Naive thymus-derived CD8-positive, alpha-beta T cell (primary cell): ENCODE measurements at places on chromosomes 11 and 22.
A peak's percentile ranks its signal among the peaks of the same experiment; 100 is the strongest.

DNA sequence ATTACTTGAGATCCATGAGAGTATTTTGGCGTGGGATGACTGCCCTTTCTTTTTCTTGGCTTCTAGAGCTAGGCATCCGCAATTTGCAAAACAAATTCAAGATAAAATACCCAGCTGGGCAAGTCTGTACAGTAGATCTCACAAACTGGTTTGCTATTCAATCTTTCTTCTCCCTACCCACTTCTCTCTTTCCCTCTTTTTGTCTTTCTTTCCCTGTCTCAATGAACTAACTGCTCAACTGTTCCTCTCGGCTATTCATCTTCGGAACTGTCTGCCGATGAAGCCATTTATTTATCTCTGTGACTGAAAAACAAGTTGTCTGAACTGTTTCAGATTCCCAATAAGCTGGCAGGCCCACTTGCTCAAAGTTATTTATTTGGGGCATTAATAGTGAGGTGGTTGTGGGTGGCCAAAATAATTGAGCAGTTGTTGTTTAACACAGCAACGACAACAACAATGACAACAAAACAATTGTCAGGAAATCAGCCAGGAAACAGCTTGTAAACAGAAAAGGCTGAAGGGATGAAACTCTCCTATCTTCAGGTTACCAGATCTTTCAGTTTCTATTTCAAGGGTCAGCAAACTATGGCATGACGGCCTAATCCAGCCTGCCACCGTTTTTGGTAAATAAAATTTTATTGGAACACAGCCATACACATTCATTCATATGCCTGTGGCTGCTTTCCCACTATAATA lies 76.0 kb upstream of the MTMR2 start:
- no peaks in the 10 kb centered on the region for H3K27me3 ChIP-seq
- DNase-seq: no peak
- H3K36me3 ChIP-seq: peaks cover 12% of the 10 kb centered on the region
- H3K4me1 ChIP-seq: peaks cover 20% of the 10 kb centered on the region

DNA sequence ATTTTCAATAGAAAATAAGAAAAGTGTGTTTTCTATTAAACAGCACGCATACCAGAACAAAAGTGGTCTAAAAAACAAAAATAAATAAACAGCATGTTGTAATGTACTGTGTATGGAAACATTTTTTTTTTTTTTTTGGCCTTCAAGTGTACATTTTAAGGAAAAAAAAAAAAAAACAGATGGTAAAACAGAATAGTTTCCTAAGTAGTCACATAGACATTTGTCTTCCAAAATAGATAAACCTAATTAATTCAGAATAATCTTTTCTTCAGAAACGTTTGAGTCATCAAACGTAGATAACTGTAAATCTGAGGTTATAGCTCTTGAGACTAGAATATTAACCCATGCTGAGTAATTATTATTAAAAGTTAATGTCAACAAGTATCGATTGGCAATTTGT lies 396 bp upstream of the CFAP300 start:
- H3K27me3 ChIP-seq: peaks cover 24% of the 10 kb centered on the region
- DNase-seq: no peak
- peak overlapping the region; percentile 51 for H3K4me3 ChIP-seq
- H3K27ac ChIP-seq: no peak overlapping the region
- peaks cover 2% of the 10 kb centered on the region for H3K36me3 ChIP-seq
- H3K4me1 ChIP-seq: peaks cover 13% of the 10 kb centered on the region

GRCh38 chr11:120510406-120511115 lies 987 bp upstream of the GRIK4 start:
- no peak overlapping the region for H3K27ac ChIP-seq
- H3K4me1 ChIP-seq: peaks cover 5% of the 10 kb centered on the region
- no peaks in the 10 kb centered on the region for H3K36me3 ChIP-seq
- H3K4me3 ChIP-seq: peak overlapping the region; percentile 29
- H3K27me3 ChIP-seq: peaks cover 82% of the 10 kb centered on the region
- DNase-seq: no peak

- peak overlapping the region; percentile 53 for H3K27ac ChIP-seq
- peaks cover 38% of the 10 kb centered on the region for H3K4me1 ChIP-seq
- no peak for DNase-seq
- H3K36me3 ChIP-seq: no peaks in the 10 kb centered on the region
- no peak overlapping the region for H3K4me3 ChIP-seq
- H3K27me3 ChIP-seq: no peaks in the 10 kb centered on the region
Observed at GRCh38 chr11:65378208-65378927, 4.1 kb downstream of the SLC25A45 start.

DNA sequence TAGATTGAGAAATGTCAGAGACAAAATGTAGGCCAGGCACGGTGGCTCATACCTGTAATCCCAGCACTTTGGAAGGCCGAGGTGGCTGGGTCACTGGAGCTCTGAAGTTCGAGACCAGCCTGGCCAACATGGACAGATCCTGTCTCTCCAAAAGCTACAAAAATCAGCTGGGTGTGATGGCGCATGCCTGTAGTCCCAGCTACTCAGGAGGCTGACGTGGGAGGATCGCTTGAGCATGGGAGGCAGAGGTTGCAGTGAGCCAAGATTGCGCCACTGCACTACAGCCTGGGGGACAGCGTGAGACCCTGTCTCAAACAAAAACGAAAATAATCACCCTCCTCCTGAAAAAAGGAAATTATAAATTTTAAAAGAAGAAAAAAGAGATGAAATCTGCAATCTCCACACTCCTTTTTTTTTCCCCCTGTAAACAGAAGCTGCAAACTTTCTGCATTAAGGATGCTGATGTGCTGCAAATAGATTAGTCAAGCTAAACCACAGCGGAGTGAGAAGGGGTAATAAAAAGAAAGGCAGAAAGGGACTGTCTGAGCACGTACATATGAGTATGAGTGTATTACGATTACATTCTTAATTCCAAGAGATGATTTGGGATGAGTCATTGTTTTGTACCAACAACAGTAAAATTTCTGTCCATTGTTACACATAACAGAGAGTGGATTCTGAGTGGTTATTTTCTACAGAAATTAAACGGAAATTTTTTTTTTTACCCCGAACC lies 87.3 kb downstream of the SIK3 start:
- no peaks in the 10 kb centered on the region for H3K27me3 ChIP-seq
- peaks cover 30% of the 10 kb centered on the region for H3K4me1 ChIP-seq
- H3K27ac ChIP-seq: no peak overlapping the region
- no peak overlapping the region for H3K4me3 ChIP-seq
- no peak for DNase-seq

- no peak overlapping the region for H3K27ac ChIP-seq
- H3K4me1 ChIP-seq: no peaks in the 10 kb centered on the region
- no peaks in the 10 kb centered on the region for H3K36me3 ChIP-seq
- DNase-seq: no peak
Observed at GRCh38 chr22:48177631-48178030, 1415.2 kb downstream of the TBC1D22A start.

GRCh38 chr11:64758330-64759079 lies 1.3 kb downstream of the PYGM start:
- H3K27me3 ChIP-seq: no peaks in the 10 kb centered on the region
- H3K36me3 ChIP-seq: no peaks in the 10 kb centered on the region
- H3K4me3 ChIP-seq: no peak overlapping the region
- H3K27ac ChIP-seq: peak overlapping the region; percentile 88
- peaks cover 88% of the 10 kb centered on the region for H3K4me1 ChIP-seq

- no peak overlapping the region for H3K27ac ChIP-seq
- no peak overlapping the region for H3K4me3 ChIP-seq
- peak; percentile 18 for DNase-seq
Observed at GRCh38 chr22:50311606-50312351, 4.3 kb upstream of the PLXNB2 start.

GRCh38 chr11:92159931-92160330 lies 64.7 kb upstream of the FAT3 start:
- no peak for DNase-seq
- no peaks in the 10 kb centered on the region for H3K36me3 ChIP-seq
- no peaks in the 10 kb centered on the region for H3K4me1 ChIP-seq
- no peak overlapping the region for H3K27ac ChIP-seq

DNA sequence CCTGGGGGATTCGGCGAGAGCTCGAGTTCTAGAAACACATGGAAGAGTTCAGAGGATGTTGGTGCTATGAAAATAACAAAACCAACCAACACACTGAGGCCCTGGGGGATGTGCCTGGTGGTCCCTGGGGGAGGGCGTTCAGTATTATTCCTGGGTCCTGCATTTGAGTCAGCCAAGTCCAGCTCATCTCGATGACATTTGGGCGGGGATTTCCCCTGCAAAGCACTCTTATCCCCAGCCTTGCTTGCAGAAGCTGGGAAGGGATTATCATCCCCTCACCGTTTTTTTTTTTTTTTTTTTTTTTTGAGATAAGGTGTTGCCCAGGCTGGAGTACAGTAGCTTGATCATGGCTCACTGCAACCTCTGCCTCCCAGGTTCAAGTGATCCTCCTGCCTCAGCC lies 2.1 kb upstream of the SMIM38 start:
- no peak overlapping the region for H3K27ac ChIP-seq
- no peak for DNase-seq
- H3K4me3 ChIP-seq: no peak overlapping the region
- H3K36me3 ChIP-seq: peaks cover 3% of the 10 kb centered on the region

- no peak for DNase-seq
- peaks cover 10% of the 10 kb centered on the region for H3K4me1 ChIP-seq
- H3K4me3 ChIP-seq: peak overlapping the region; percentile 79
- peaks cover 66% of the 10 kb centered on the region for H3K27me3 ChIP-seq
- H3K27ac ChIP-seq: no peak overlapping the region
Observed at GRCh38 chr11:88507771-88508417, 170.4 kb upstream of the CTSC start.

DNA sequence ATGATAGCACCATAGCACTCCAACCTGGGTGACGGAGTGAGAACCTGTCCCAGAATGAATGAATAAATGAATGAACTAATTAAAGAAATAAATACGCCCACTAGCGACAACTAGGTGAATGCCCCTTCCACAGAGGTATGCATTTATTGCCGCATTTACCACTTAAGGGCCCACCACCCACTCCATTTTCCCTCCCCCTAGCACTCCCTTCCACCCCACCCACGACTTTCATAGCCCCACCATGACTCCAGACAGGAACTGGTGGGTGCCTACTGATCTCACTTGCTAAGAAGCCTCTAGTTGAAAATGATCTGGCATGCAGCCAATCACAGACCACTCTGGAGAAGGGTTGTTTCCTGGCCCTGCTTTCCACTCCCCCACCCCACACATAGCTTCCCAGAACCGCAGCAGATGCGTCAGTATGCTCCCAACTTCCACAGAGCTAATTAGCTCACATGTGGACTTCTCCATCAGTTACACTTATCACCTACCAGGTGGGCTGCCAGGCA lies 167.6 kb downstream of the WT1 start:
- DNase-seq: no peak
- H3K27ac ChIP-seq: no peak overlapping the region
- no peaks in the 10 kb centered on the region for H3K4me1 ChIP-seq
- no peak overlapping the region for H3K4me3 ChIP-seq
- H3K27me3 ChIP-seq: peaks cover 23% of the 10 kb centered on the region

DNA sequence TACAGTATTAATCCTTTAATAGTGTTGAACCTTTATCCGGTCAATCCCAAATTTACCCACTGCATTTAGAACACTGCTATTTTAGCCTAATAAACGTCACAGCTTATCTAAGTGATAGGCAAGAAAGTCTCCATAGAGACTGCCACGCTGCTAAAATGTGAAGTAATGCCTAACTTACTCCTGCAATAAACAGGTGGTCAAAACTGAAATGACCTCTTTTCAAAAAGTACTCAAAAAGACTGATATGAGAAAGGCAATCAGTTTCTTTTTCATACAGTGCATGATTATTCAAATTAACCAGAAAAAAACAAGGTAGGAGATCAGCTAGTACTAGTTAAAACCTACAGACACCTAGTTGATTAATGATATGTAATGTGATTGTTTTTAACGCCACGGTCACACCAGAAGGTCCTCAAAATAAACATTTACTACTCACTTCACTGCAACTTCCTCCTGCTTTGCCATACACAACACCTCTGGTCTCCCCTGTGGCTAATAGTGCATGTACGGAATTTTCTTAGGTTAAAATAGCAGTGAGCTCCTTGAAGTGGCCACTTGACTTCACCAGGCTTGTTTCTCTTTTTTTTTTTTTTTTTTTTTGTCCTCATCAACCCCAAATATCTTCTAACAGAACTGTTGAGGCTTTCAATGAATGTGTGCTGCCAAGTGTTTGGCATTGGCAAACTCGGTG lies 8.8 kb downstream of the ATP5MG start:
- DNase-seq: no peak
- peak overlapping the region; percentile 3 for H3K27ac ChIP-seq
- H3K4me3 ChIP-seq: no peak overlapping the region
- no peaks in the 10 kb centered on the region for H3K27me3 ChIP-seq

DNA sequence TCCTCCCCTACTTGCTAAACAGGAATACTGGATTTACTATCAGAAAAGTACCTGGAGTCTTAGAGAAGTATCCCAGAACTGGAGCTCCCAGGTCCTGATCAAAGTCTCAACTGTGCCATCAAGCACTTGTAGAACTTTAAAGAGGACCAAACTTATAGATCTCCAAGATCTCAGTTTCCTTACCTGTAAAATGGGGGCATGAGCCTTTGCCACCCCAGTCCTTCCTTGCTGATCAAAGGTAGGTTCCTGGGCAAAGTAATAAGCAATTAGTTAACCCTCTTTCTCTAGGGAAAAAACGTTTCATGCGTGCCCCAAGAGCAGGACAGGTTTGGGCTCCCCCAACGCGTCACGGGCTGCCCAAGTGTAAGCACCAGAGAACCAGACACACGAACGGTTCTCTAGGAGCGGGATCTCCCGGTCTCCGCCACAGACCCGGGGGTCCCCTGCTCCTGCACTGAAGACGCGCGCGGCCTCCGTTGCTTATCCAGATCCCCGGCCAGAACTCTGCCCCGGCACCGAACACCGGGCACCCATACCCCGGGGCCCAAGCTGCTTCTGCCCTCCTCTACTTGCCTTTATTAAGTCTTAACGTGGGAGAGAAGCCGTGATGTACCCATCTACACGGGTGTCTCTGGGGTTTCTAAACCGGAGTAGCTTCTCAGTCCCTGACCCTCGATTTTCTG lies 505 bp downstream of the ZNF214 start:
- peaks cover 22% of the 10 kb centered on the region for H3K27me3 ChIP-seq
- peak overlapping the region; percentile 27 for H3K4me3 ChIP-seq
- no peak overlapping the region for H3K27ac ChIP-seq
